ENCODE measurements at places on chromosomes 12 and 14. TPM values are rescaled to one million over a fixed set of nuclear protein-coding genes. Genes with fewer than 3 reads are reported as not detected.

DNA sequence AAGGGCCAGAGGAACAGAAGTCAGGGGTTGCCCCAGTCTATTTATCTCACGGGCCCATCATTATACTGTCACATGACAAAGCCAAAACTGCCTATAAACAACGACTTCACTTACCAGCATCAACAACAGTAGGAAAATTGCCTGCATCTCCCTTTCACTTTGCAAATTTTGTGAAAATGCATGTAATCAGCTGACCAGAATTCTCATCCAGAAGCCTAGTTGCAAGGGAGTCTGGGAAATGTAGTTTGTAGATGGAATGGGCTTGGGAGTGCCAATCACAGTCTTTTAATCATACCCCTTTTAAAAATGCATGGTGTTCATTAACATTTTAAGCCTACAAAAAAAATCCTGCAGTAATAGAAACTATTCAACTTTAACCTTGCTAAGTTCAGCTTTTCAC, 369.3 kb upstream of the TMPO start:
- no peak for DNase-seq

GRCh38 chr12:127083008-127083949, 1183.7 kb upstream of the TMEM132C start:
- no peak for DNase-seq

DNA sequence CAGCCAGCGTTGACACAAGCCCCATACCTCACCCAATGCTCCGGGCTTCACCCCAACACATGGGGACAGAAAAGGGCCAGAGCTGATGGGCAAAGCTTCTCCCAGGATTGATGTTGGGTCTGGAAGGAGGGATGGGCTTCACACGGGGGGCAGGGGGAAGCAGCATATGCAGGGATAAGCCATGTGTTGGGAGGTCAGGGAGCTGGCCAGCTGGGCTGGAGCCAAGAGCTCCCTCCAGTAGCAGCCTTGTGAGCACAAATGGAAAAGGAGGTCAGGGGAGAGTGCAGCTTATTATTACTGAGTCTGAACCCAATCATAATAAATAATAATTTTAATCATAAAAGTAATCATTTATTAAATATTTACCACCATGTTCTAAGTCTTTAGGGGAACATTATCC, 9.3 kb downstream of the PLEKHD1 start:
- DNase-seq: no peak

DNA sequence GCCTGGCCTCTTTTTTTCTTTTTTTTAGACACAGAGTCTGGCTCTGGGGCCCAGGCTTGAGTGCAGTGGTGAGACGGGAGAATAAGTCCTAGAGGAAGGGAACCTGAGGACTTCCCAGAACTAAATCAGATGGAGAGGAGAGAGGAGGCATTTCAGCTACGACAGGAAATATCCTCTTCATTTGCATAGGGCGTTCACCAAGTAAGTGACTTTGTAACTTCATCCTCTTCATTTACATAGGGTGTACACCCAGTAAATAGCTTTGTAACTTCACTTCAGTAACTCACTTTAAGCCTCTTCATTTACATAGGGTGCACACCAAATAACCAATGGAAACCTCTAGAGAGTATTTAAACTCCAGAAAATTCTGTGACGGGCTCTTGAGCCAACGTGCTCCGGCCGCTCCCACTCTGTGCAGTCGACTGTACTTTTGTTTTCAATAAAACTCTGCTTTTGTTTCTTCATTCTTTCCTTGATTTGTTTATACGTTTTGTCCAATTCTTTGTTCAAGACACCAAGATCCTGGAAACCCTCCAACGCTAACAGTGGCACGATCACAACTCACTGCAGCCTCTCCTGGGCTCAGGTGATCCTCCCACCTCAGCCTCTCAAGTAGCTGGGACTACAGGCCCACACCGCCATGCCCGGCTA, 21.4 kb upstream of the ANKRD9 start:
- DNase-seq: no peak

- no peak for DNase-seq
Observed at GRCh38 chr12:79252358-79253075, 387.9 kb downstream of the SYT1 start.

DNA sequence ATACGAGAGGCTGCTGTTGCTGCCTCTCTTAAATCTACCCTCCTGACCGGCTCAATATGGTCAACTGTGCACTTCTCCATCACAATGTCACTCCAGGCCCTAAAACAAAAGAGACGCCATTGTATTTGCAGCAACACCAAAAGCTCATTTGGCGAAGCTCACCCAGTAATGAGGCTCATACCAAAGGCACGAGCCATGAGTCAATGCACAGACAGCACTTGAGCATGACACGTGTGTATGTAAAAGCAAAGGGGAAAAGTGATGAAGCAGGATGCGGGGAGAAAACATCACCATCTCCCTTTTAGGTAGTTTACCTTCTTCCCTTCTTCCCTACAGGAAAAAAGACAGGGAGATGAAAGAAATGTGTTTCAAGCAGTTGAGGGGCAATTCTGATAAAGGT, 150.3 kb downstream of the FOXN3 start:
- no peak for DNase-seq

- DNase-seq: no peak
Observed at GRCh38 chr14:101859538-101859902, 98.0 kb downstream of the PPP2R5C start.

GRCh38 chr12:98924-99352, 32.4 kb downstream of the IQSEC3 start:
- no peak for DNase-seq

- DNase-seq: no peak
Observed at GRCh38 chr12:59499774-59500173, 96.1 kb upstream of the SLC16A7 start.

- DNase-seq: no peak
Observed at GRCh38 chr12:3014641-3015040, 55.4 kb downstream of the TEAD4 start.

DNA sequence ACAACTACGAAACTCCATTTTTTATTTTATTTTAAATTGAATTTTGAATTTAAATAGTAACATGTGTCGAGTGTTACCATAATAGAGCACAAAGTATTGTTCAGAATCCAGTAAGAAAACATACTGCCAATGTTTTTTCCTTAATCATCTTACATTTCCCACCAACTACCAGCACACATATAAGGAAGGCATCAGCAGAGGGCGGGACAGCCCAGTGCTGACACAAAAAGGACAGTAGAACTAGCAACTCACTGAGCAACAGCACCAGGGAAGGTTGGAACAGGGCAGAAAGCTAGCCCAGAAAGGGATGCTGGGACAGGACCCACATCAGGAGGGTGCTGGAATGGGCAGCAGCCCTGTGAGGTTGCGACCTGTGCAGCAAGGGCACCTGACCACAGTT, 43.9 kb downstream of the DICER1 start:
- DNase-seq: no peak

DNA sequence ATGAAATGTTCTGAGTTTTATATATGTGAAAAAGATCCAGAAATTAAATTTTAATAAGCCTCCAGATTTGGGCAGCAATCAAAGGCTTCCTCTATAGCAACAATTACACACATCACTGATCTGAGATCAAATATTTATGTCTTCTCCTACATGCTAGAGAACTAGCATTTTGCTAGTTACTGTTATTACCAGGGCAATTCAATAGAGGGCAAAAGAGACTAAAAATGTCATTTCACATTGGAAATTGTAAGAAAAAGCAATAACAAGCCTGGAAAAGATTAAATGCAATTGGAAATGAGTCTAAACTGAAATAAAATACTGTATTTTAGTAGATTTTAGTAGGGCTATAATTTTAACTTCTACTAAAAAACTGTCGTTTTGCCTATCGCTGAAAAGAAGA, 32.6 kb upstream of the ANO6 start:
- no peak for DNase-seq

- DNase-seq: no peak
Observed at GRCh38 chr14:82084813-82085212, 551.2 kb upstream of the SEL1L start.

- DNase-seq: peak; percentile 70
Observed at GRCh38 chr12:75480469-75480949, at the start of gene GLIPR1. TSS of gene GLIPR1 (plus strand) at chr12:75480755. CDS start at chr12:75480881, 126 bp downstream.

DNA sequence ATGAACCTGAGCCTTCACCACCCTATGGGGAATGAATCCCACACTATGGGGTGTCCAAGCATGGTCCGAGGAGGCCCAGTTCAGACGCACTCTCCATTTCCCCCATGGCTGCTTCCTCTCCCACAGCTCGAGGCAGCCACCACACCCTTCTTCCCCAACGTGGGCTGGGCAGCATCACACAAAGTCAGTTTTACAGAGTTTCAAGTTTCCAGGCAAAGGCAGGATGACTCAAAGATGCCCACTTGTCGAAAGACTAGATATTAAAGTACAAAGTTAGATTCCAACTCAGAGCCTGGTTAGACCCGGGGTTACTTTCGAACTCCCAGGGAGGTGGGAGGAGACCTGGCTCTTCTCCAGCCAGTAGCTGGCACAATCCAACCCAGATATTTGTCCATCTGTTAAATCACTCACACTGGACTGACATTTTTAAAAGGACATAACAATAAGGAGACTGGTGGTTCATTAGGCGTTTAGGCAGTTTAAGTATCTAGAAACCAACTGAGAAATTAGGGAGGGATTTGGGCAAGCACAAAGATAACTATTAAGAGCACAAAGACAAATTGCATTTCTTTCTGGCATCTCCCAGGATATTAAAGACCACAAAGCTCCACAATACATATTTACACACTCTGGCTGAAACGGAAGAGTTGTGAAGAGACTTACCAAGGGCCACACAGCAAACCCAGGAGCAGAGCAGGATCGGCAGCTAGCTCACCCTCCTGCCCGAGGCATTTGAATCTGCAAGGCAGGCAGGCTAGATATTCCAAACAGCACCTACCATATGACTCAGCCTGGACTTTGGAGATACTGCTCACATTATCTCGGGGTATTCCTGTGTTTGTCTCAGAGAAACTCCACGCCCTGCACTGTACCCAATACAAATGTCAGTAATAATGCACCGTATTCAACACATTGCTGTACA, 34.8 kb downstream of the TMCC3 start:
- no peak for DNase-seq

GRCh38 chr12:106631150-106631549, 48.3 kb downstream of the RFX4 start:
- DNase-seq: no peak

DNA sequence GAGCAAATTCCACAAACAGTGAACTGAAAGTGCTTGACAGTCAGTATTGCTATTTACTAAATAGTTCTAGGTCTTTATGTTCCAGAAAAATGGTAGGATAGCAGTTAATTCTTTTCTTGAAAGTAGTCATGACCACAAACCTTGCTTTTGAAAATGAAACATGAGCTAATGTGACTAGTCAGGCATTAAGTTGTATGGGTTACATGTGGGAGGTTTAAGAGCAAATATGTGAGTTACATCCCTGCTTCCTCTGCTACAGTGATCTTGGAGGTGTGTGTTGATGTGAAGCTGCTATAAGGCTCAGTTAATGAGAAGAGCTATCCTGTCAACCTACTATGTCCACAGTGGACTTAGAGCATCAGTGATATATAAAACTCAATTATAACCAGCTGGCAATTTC, 741.6 kb downstream of the FSCB start:
- no peak for DNase-seq

- no peak for DNase-seq
Observed at GRCh38 chr12:121167232-121167820, 34.6 kb downstream of the P2RX7 start.

- DNase-seq: no peak
Observed at GRCh38 chr14:89126461-89126860, 290.6 kb downstream of the FOXN3 start.

GRCh38 chr14:24920265-24921075, 129.5 kb downstream of the STXBP6 start:
- no peak for DNase-seq

GRCh38 chr14:101713621-101714349, 47.7 kb upstream of the PPP2R5C start:
- DNase-seq: no peak

- DNase-seq: no peak
Observed at GRCh38 chr12:125229878-125230530, 164.8 kb downstream of the AACS start.

DNA sequence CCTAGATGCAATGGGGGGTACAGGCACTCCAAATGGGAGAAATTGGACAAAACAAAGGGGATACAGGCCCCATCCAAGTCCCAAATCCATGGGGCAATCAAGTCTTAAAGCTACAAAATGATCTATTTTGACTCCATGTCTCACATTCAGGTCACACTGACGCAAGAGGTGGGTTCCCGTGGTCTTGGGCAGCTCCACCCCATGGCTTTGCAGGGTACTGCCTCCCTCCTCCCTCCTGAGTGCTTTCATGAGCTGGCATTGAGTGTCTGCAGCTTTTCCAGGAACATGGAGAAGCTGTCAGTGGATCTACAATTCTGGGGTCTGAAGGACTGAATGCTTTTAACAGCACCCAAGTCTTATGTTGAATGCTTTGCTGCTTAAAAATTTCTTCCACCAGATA, 274.5 kb upstream of the LRIG3 start:
- no peak for DNase-seq

- DNase-seq: no peak
Observed at GRCh38 chr14:33714527-33715226, 236.2 kb downstream of the EGLN3 start.

DNA sequence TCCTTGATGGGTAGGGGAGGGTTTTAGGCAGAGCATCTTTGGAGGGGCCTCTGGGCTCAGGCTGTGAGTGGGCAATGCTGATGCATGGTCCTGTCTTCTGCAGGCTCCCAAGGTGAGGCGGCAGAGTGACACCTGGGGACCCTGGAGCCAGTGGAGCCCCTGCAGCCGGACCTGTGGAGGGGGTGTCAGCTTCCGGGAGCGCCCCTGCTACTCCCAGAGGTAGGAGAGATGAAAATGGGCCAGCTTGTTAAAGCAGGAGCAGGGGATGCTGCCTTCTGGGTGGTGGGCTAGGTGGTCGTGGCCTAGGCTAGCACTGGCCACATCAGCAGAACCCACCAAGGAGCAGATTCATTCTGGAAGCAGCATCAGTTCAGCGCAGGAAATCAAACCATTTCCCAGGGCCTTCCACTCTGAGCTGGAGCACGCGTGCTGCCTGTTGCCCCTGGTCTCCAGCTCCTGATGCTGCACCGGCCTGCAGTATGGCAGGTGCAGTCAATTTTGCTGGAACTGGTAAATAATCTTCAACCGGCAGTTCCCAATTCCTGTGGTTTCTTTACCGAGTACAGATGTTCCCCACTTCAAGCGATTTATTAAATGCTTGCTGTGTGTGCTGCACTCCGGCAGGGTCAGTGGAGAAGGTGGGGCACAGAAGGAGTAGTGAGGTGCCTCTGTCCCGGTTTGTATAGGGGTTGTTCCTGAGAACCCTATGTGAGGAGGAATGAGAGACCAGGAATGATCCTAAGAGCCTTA, 7.4 kb downstream of the PAPLN start:
- DNase-seq: peak; percentile 18

DNA sequence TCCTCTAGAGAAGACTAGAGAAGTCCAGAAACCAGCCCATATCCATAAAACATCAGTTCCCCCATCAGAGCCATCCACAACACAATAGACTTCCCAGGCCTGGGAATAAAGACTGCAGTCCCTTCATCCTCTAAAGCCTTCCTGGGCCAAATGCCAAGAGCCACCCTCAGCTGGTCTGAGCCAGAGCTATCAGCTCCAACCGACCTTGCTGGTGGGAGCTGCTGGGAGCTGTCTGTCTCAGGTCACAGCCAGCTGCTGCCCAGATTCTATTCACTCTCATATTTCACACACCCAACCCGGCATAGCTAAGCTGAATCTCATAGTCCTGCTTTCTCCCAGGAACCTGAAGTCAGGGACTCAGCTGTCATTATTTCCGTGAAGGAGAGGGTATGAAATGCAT, 10.9 kb upstream of the TFCP2 start:
- peak; percentile 72 for DNase-seq

Gene KRT81
- not detected for total RNA-seq

Gene TRAF3
- 11.6 TPM for total RNA-seq

Gene ERBB3
- 2.9 TPM for total RNA-seq

Gene RNASE1
- 283 TPM for total RNA-seq

Gene KRT75
- total RNA-seq: not detected

Gene SDS
- not detected for total RNA-seq

Gene SRRM4
- total RNA-seq: 0.42 TPM

Gene GCN1
- 33.3 TPM for total RNA-seq

Gene STRN3
- total RNA-seq: 52.2 TPM

Measured in left ventricle myocardium superior (tissue), 1 donor.